ENCODE measurements at places on chromosomes 11 and 22. TPM values are rescaled to one million over a fixed set of nuclear protein-coding genes. Genes with fewer than 3 reads are reported as not detected.

- peaks cover 26% of the 10 kb centered on the region for H3K27me3 ChIP-seq
- H3K27ac ChIP-seq, result no peak overlapping the region
- H3K4me1 ChIP-seq, result peaks cover 10% of the 10 kb centered on the region
- no peaks in the 10 kb centered on the region for H3K36me3 ChIP-seq
Measured at GRCh38 chr22:30822216-30823014, 127.7 kb downstream of the OSBP2 start.

- DNase-seq, result no peak
- no peaks in the 10 kb centered on the region for H3K27me3 ChIP-seq
- H3K27ac ChIP-seq, result no peak overlapping the region
Measured at GRCh38 chr11:86591631-86592030, 80.8 kb downstream of the ME3 start.

DNA sequence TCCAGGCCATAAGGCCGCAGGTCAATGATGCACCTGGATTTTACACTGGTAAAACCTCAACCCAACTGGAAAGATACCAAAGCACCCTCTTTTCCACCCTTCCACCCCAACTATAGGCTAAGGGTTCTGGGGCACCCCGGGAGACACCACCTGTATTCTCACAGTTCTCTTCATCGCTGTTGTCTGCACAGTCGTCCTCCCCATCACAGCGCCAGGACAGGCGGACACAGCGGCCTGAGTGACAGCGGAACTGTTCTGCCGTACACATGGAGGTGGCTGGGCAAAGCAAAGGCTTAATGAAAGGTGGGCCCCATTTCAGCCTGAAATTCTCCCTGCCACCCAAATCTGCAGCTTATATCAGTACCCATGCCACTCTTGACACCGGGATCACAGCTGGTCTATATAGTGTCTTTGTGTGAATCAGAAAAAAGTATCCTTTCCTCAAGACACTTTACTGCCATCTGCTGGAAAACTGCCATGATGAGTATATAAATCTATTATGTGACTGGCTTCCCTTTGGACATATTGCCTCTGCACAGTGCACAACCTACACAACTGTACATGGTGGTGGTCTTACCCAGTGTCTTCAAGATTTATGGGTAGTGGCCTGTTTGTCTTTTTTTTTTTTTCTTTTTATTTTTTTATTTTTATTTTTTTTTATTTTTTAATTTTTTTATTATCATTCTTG is 21.5 kb downstream of the LRP4 start:
- peaks cover 42% of the 10 kb centered on the region for H3K36me3 ChIP-seq
- no peak overlapping the region for H3K4me3 ChIP-seq
- no peak overlapping the region for H3K27ac ChIP-seq
- peaks cover 12% of the 10 kb centered on the region for H3K4me1 ChIP-seq
- no peaks in the 10 kb centered on the region for H3K27me3 ChIP-seq
- DNase-seq, result no peak

GRCh38 chr22:45438336-45438735 is 24.8 kb downstream of the RIBC2 start:
- H3K4me3 ChIP-seq, result no peak overlapping the region
- H3K27ac ChIP-seq, result no peak overlapping the region
- H3K4me1 ChIP-seq, result peaks cover 7% of the 10 kb centered on the region
- no peak for DNase-seq
- no peaks in the 10 kb centered on the region for H3K27me3 ChIP-seq

- peaks cover 25% of the 10 kb centered on the region for H3K27me3 ChIP-seq
- no peak overlapping the region for H3K4me3 ChIP-seq
- H3K4me1 ChIP-seq, result peaks cover 8% of the 10 kb centered on the region
- no peak for DNase-seq
- no peak overlapping the region for H3K27ac ChIP-seq
Measured at GRCh38 chr11:66293352-66293751, 1.7 kb downstream of the TMEM151A start.

- H3K4me1 ChIP-seq, result no peaks in the 10 kb centered on the region
- no peak for DNase-seq
- no peak overlapping the region for H3K4me3 ChIP-seq
- no peaks in the 10 kb centered on the region for H3K27me3 ChIP-seq
- H3K36me3 ChIP-seq, result no peaks in the 10 kb centered on the region
Measured at GRCh38 chr11:112216561-112217105, 9.6 kb upstream of the PTS start.

DNA sequence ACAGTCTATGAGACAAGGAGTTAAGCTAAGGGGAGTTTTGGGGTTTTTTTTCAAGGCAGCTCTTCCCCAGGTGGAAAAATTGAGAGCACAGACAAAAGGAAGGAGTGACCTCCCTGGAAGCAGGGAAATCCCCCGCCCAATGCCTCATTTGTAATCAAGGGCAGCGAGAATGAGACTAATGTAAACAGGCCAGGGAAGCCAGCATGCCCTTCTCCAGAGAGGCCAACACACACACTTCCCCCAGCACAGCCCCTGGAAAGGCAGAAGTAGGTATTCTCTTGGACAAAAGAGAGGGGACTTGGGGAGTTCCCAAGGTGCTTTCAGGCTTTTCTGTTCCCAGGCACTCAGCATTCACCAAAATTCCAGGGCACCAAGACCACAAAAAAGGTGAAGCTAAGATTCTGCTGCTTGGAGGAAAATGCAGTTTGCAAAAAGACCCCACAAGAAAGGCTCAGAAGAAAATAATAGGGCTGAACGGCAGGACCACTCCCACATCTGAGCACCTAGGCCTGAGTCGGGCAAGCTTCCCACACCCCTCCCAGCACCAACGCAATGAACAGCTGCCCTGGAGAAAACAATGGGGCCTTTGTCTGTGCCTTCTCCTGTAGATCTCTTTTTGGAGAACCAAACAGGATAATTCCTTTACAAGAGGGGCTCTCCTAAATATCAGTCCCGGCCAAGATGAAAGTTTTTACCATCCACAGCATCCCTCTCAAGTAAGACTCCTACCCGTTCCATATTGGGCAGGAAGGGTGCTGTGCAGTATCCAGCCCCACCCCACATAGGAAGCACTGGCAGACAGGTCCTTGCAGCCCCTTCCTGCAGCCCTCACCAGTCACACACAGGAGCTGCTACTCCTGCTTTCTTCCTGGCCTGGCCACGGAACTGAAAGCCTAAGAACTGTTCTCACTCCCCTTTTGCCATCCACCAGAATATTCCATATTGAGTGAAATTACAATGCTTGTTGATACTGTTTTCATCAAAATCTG is 70.7 kb upstream of the AKIP1 start:
- H3K27ac ChIP-seq, result peak overlapping the region; percentile 24
- no peak overlapping the region for H3K4me3 ChIP-seq
- H3K4me1 ChIP-seq, result no peaks in the 10 kb centered on the region
- no peak for DNase-seq
- no peaks in the 10 kb centered on the region for H3K27me3 ChIP-seq
- H3K36me3 ChIP-seq, result no peaks in the 10 kb centered on the region

DNA sequence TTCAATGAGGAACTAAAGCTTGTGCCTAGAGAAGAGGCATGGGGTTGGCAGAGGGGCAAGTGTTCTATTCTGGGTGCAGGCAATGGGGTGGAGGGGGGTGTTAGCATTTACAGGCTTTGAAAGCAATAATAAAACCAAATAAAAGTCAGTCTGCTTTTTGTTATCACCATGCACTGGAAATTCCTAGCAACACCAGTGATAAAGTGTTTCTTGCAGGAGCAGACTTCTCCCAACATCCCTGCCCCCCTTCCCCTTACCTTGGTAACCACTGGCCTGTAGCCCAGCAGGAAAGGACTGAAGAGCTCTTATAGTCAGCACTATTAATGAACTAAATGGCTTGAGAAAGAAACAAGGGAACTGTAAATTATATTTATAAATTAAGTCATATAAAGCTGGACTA is 65.2 kb upstream of the SESN3 start:
- no peaks in the 10 kb centered on the region for H3K4me1 ChIP-seq
- no peak overlapping the region for H3K4me3 ChIP-seq
- DNase-seq, result no peak
- no peaks in the 10 kb centered on the region for H3K36me3 ChIP-seq
- H3K27me3 ChIP-seq, result no peaks in the 10 kb centered on the region

- H3K4me3 ChIP-seq, result no peak overlapping the region
- no peaks in the 10 kb centered on the region for H3K36me3 ChIP-seq
- no peaks in the 10 kb centered on the region for H3K4me1 ChIP-seq
Measured at GRCh38 chr11:67029146-67029545, 6.2 kb downstream of the SYT12 start.

- H3K4me3 ChIP-seq, result peak overlapping the region; percentile 60
- H3K4me1 ChIP-seq, result peaks cover 14% of the 10 kb centered on the region
- H3K27me3 ChIP-seq, result no peaks in the 10 kb centered on the region
Measured at GRCh38 chr11:122440811-122441665, 214.5 kb upstream of the UBASH3B start.

- no peak overlapping the region for H3K4me3 ChIP-seq
- H3K4me1 ChIP-seq, result peaks cover 24% of the 10 kb centered on the region
- H3K36me3 ChIP-seq, result no peaks in the 10 kb centered on the region
Measured at GRCh38 chr11:34653031-34653430, 32.1 kb downstream of the EHF start.

DNA sequence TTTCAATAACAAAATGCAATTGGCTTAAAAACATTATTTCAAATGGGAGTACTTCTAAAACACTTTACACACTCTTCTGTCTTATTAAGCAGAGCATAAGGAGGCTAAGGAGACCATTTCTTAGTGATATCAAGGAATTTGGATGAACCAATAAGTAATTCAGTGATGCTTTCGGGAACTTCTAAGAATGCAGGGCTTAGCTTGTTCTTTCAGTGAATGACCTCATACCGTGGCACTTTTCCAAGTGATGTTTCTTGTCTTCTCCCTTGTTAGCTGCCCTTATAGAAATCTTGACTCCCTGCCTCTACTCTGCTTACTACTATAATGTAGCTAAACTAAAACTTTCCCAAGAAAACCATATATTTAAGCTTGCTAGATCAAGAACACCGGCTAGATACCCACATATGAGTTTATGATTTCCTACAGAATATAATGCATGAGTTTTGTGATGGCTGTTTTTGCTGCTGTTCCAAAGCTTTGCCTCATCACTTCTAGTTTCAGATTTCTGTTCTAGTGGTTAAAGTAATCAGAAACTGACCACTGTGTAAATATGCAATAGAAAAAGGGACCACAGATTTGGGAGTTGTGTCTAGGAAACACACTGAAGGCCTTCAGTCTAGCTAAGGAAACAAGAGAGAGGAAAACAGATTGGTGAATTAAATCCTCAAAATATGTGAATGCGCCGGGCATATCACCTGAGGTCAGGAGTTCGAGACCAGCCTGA is 37.5 kb upstream of the STK33 start:
- no peaks in the 10 kb centered on the region for H3K27me3 ChIP-seq
- no peak for DNase-seq
- H3K4me3 ChIP-seq, result no peak overlapping the region
- H3K36me3 ChIP-seq, result peaks cover 14% of the 10 kb centered on the region

GRCh38 chr11:22582151-22582410 is 43.5 kb downstream of the FANCF start:
- H3K4me3 ChIP-seq, result no peak overlapping the region
- H3K27ac ChIP-seq, result no peak overlapping the region
- H3K27me3 ChIP-seq, result no peaks in the 10 kb centered on the region
- no peaks in the 10 kb centered on the region for H3K4me1 ChIP-seq
- DNase-seq, result no peak

- no peak for DNase-seq
- no peak overlapping the region for H3K27ac ChIP-seq
- no peaks in the 10 kb centered on the region for H3K4me1 ChIP-seq
- no peaks in the 10 kb centered on the region for H3K36me3 ChIP-seq
- H3K27me3 ChIP-seq, result no peaks in the 10 kb centered on the region
Measured at GRCh38 chr11:120305286-120305685, 19.8 kb upstream of the TLCD5 start.

GRCh38 chr22:35312198-35313059 is 12.7 kb downstream of the TOM1 start:
- peak; percentile 88 for DNase-seq
- H3K4me1 ChIP-seq, result peaks cover 92% of the 10 kb centered on the region
- no peaks in the 10 kb centered on the region for H3K27me3 ChIP-seq
- H3K4me3 ChIP-seq, result no peak overlapping the region
- peaks cover 14% of the 10 kb centered on the region for H3K36me3 ChIP-seq

GRCh38 chr11:32939866-32940265 is 47.3 kb downstream of the QSER1 start:
- H3K36me3 ChIP-seq, result peaks cover 30% of the 10 kb centered on the region
- no peak overlapping the region for H3K27ac ChIP-seq
- no peak overlapping the region for H3K4me3 ChIP-seq

GRCh38 chr11:102599642-102600261 is 25.4 kb downstream of the MMP20 start:
- no peak overlapping the region for H3K27ac ChIP-seq
- H3K36me3 ChIP-seq, result no peaks in the 10 kb centered on the region
- no peaks in the 10 kb centered on the region for H3K4me1 ChIP-seq
- no peak for DNase-seq

GRCh38 chr11:8604078-8604723 is 10.2 kb upstream of the STK33 start:
- no peak overlapping the region for H3K4me3 ChIP-seq
- DNase-seq, result peak; percentile 23
- H3K36me3 ChIP-seq, result no peaks in the 10 kb centered on the region
- no peaks in the 10 kb centered on the region for H3K4me1 ChIP-seq
- H3K27ac ChIP-seq, result no peak overlapping the region

The GAL3ST1 gene
- total RNA-seq, result 1.6 TPM

The ASRGL1 gene
- 24.6 TPM for total RNA-seq

The OR5A1 gene
- not detected for total RNA-seq

The KIRREL3 gene
- 0.10 TPM for total RNA-seq

The BUD13 gene
- 9.0 TPM for total RNA-seq

The FOLH1 gene
- total RNA-seq, result not detected

The MMP1 gene
- not detected for total RNA-seq

The TPCN2 gene
- total RNA-seq, result 1.4 TPM

The PKDREJ gene
- not detected for total RNA-seq

The TCN1 gene
- total RNA-seq, result not detected

The ANKK1 gene
- not detected for total RNA-seq

Data from gastrocnemius medialis (tissue), 4 donors.